ENCODE measurements at places on chromosomes 3 and 15. TPM values are rescaled to one million over a fixed set of nuclear protein-coding genes. Genes with fewer than 3 reads are reported as not detected.

DNA sequence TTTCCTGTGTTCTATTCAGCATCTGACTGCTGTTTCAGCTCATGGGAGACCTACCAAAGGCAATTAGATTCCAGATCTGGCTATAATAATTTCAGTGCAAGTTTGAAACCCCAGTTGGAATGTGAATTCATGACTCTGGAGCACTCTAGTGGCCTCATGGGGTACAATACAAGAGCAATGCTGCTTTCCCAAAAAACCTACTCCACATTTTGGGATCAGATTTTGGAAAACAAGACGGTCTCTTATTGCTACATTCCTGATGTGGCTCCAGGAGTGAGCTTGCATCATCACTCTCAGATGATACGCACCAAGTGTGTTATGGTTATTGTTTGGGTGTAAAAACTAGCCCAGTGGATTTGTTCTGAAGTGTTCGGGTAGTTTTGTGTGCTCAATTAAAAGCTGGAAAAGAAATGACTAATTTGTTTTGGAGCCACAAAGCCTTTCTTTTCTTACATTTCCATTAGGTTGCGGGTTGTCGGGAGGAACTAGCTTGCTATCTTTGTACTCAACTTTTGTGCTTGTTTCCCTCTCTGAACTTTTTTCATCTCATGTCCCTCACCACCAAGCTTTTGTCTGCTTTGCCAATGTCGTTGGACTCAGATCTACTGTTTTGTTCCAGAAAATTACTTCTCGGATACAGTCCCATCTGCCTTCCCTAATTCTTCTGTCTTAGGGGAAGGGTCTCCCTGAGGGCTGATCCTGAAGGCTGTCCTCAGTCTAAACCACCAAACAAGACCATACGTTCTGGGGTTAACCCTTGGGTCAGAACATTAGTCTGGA lies 272.1 kb downstream of the BBX start:
- no peak for DNase-seq

GRCh38 chr3:9198899-9199335 lies 50.5 kb downstream of the SRGAP3 start:
- DNase-seq = no peak

- peak; percentile 42 for DNase-seq
Observed at GRCh38 chr3:136862617-136863322, 762 bp downstream of the NCK1 start.

DNA sequence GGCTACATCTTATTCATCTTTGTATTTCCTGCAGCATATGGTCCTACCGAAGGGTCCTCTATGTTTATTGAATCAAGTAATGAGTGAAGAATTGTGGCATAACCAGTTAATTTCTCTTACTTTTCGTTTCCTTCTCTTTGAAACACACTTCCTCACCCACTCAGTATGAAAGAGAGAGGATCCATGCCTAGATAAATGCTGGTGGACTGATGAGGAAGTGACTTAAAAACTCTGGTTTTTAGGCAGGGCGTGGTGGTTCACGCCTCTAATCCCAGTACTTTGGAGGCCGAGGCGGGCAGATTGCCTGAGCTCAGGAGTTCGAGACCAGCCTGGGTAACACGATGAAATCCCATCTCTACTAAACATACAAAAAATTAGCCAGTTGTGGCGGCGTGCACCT lies 2.2 kb upstream of the MB21D2 start:
- DNase-seq = no peak

DNA sequence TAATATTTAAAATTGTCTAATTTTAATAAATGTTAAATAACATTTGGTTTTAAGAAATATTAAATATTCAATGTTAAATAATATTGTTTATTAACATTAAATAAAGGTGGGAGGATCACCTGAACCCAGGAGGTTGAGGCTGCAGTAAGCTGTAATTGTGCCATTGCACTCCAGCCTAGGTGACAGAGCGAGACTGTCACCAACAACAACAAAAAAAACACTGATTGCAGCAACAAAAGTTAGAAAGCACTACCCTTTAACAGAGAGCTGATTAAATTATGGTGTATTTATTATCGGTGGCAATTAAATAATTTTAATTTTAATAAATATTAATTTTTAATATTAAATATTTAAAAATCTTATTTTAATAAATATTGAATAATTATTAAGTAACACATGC lies 152.1 kb downstream of the ATG7 start:
- no peak for DNase-seq

DNA sequence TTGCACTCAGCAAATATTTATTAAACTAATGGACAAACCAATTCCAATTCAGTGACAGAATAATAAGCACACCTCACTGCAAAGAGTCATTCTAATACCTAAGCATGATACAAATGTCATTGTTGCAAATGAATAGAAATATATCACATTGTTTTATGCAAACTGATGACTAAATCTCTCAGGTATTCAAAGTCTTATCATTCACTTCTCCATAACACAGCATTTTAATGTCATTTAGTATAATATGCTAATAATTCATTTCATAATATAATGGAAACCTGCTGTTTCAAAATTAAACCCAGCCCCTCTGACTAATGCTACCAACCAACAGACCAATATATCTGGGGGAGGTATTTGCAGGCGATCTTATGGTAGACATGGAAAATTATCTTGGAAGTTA lies 71.8 kb downstream of the FGF7 start:
- DNase-seq = no peak

- no peak for DNase-seq
Observed at GRCh38 chr3:118791246-118791645, 243.4 kb downstream of the IGSF11 start.

- DNase-seq = no peak
Observed at GRCh38 chr3:161343986-161344385, 27.3 kb downstream of the SPTSSB start.

- DNase-seq = no peak
Observed at GRCh38 chr15:75195122-75195765, 6.4 kb upstream of the C15orf39 start.

- DNase-seq = no peak
Observed at GRCh38 chr3:172279191-172279640, 169.0 kb downstream of the GHSR start.

DNA sequence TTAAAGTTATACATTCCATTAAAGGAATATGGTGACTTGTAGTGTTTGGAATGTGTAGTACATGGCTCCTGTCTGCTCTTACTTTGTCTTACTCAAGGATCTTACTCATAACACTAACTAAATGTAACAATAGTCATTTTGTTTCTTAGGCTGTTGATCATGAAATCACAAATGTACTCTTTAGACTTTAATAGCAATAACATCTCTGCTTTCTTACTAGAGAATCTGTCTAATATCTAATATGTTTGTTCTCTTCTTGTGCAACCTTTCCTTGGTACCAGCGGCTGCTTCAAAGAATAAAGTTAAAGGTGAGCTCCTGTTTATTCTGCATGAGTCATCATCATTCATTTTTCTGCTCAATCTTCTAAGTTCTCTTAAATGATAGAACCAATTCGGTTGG lies 767.5 kb downstream of the CADM2 start:
- DNase-seq = no peak

- peak; percentile 16 for DNase-seq
Observed at GRCh38 chr3:65342084-65342683, 654.4 kb upstream of the ADAMTS9 start.

GRCh38 chr3:150779402-150779858 lies 16.5 kb upstream of the SIAH2 start:
- no peak for DNase-seq

DNA sequence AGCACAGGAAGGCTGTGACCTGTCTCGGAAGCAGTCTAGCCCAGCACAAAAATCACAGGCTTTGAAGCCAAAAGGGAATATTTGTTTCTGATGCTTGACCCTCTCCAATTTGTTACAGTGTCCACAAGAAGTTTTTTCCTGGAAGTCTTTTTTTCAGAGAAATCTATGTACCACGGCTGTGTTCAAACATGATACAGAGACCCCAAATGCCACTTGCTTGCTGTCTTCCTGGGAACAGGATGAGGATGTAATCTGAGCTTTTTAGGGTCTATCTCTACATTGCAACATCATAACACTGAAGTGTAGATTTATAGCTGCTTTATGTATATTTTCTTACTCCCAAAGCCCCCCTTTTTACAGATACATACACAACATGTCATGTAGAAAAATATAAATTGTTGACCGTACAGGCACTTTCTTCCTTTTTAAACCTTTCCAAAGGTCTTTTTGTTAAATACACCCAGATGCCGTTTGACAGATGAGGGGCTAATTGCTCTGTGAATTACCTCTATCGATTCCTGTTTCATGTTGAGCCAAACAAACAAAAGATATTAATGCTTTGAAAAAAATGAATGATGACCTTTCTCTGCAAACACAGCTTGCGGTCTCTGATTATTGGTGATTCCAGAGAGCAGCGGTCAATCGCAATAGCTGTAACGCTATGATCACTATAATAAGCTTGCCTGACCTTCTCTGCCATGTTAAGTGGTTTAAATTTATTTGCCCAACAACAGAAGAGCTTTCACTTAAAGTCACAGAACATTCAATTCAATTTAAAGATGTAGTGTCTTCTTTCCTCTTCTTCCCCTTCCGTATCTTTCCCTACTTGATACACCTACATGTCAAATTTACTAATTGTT lies 875.9 kb upstream of the NR2F2 start:
- DNase-seq = no peak

DNA sequence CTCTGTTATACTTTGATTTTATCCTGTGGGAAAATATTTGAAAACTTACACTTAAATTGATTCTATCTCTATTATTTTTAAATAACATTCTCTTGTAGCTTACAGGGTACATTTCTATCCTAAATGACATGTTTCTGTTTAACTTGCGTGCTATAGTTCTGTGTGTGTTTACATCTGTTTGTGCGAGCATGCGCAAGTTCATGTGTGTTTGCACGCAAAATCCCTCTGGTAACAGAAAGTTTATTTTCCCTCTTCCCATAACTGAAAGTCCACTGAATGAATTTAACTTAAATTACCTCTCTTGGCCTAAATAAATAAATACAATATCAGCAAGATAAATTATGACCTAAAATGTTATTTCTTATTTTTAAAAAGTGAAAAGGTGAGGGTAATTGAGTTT lies 117.3 kb upstream of the NEO1 start:
- DNase-seq = no peak

DNA sequence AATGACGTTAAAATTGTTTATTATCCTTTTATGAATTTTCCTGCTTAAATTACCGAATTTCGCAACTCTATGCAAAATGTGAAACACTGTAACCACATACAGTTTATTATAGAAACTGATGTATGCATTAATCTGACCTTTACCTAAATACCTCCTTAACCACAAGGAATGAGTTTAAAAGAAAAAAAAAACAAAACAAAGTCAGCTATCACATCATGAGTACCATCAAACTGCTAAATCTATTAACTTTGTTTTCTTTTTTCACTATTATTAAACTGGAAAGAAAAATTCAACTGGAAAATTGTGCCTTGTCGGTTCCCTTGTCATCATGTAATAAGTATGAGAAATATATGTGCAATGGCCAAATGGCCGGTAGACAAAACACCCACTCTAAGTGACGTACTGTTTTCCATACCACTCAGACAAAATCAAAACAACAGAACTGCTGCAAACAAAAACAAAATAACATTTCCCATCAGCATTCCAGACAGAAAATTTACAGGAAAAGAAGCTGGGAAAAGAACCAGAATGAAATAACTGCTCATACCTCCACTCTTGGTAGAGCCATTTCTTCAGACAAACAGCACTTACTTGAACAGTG lies 415.3 kb downstream of the FOXP1 start:
- no peak for DNase-seq

GRCh38 chr3:27114684-27115083 lies 254.5 kb downstream of the NEK10 start:
- DNase-seq = no peak

DNA sequence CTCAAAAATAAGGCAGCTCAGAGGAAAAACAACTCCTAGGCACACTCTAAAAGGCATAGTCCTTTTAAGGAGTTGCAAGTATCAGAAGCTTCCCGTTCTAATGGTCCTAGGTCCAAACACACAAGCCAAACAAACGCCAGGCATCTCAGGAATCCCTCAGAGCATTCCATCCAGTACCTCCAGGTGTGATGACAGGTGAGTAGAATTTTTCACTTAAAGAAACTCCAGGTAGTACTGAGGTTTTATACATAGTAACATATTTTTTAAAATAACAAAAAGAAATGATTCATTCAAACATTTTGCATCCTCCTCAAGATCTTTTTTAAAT lies 1092.3 kb downstream of the TUSC7 start:
- DNase-seq = no peak

DNA sequence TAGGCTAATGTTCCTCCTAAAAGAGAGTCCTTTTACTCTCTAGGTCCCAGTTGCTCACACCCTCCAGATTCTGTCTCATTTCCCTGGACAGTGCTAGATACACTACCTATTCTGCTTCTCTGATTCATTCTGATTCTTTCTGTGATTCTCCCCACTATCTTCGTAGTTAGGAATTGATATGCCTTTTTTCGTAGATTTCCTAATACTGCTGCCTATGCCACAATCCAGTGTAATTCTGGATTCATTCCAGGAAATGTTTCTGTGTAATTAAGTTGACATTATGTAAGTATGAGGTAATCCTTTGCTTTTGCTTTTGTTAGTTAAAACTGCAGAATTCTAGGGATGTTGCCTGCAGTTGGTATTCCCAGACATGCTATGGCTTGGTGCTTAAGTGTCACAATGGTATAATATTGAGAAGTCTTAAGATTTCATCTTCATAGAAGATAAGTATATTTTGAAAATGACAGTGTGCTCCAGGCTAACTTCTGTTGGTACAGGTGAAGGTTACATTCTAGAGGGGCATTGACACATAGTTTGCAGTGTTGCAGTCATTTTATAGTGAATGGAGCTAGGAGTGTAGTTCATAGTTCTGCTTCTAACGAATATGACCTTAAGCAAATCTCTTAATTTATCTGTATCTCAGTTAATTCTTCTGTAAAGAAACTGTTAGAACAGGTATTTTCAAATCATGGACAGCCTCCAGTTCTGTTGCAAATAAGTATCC lies 54.3 kb downstream of the RIOX2 start:
- no peak for DNase-seq

Gene PPIB
- total RNA-seq = 380 TPM

Gene ZNF860
- total RNA-seq = not detected

Gene SLC15A2
- 2.2 TPM for total RNA-seq

Gene CADPS
- not detected for total RNA-seq

Gene GOLGA6A
- not detected for total RNA-seq

Gene ZNF662
- total RNA-seq = 0.25 TPM

Gene CLDN11
- not detected for total RNA-seq

Gene SLC6A20
- total RNA-seq = not detected

Gene ADGRG7
- not detected for total RNA-seq

Gene LOXL1
- 3.5 TPM for total RNA-seq

Gene RASGRP1
- 185 TPM for total RNA-seq

Gene GOLGA8K
- 0.77 TPM for total RNA-seq

Gene PRR23C
- not detected for total RNA-seq

Gene PTX3
- not detected for total RNA-seq

Gene GABRB3
- not detected for total RNA-seq
